Activated CD8-positive, alpha-beta memory T cell treated with anti-CD3 and anti-CD28 coated beads for 4 hours (primary cell): ENCODE measurements at places on chromosomes 12 and 14.

DNA sequence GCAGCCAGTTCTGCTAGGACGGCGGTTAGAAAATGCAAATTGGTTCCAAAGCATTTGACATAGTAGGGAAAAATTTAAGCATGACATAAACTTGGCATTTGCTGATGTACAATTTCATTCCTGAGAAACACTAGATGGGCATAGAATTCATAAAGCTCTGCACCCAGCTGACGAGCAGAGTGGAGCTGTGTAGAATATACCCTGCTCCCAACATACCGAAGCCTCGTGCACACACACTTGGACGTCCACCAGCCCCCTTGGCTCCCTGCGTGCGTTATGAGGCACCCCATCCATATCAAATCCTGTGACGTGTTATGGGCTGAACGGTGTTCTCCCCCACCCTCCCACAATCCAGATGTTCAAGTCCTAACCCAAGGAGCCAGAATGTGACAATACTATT, 65.4 kb downstream of the CLMN start:
- DNase-seq = no peak

- no peak for DNase-seq
These were observed 120.7 kb downstream of the SLC25A21 start for GRCh38 chr14:37051680-37052079.

DNA sequence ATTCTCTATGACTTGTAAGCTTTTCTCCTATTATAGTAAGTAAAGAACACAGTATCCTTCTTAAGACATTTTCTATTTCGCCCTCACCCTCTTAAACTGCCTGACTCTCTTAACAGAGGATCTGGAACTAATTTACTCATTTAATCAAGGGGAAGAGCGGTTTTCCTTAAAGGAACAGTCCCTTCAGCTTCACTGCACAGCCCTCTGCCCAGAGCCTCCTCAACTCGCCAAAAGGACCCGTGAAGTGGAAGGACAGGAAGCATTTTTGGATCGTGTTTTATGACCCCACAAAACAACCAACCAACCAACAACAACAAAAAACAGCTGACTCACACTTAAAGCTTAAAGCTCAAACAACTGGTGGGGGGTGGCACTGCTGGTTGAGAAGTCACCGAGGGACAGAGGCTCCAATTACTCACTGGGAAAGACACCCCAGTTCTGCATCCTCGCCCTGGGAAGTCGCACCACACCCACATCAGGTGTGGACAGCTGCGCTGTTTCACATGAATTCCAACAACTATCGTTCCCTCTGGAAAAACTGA, 35.7 kb downstream of the NID2 start:
- DNase-seq = no peak

- DNase-seq = no peak
These were observed 57.6 kb upstream of the CORO1C start for GRCh38 chr12:108788911-108789310.

- DNase-seq = no peak
These were observed 42.9 kb upstream of the ATP23 start for GRCh38 chr12:57898308-57898970.

DNA sequence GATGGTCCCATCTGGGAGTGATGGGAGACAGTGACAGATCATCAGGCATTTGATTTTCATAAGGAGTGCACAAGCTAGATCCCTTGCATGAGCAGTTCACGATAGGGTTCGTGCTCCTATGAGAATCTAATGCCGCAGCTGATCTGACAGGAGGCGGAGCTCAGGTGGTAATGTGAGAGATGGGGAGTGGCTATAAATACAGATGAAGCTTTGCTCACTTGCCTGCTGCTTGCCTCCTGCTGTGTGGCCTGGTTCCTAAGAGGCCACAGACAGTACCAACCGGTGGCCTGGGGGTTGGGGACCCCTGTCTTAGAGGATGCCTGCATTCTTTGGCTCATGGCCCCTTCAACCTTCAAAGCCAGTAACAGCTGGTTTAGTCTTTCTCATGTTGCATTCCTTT, 130.3 kb downstream of the PTPN11 start:
- DNase-seq = no peak

DNA sequence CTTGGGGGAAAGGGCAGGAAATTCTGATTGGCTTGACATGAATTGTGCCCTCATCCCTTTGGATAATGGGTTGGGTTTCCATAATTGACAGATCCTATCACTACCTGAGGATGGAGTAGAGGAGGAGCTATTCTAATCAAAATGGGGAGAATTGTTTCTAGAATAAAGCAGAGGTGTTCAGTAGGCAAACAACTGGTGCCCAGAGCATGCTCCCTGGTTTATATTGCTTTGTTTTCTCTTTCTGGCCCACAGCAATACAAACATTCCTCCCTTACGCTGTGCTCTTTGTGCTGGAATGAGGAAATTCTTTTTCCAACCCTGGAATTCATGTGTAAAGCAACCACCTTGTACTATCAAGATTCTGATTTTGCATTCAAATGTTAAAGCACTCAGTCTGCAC, 147.4 kb downstream of the RASSF9 start:
- no peak for DNase-seq
